ENCODE measurements at places on chromosomes 16 and 17.
A peak's percentile ranks its signal among the peaks of the same experiment; 100 is the strongest.

DNA sequence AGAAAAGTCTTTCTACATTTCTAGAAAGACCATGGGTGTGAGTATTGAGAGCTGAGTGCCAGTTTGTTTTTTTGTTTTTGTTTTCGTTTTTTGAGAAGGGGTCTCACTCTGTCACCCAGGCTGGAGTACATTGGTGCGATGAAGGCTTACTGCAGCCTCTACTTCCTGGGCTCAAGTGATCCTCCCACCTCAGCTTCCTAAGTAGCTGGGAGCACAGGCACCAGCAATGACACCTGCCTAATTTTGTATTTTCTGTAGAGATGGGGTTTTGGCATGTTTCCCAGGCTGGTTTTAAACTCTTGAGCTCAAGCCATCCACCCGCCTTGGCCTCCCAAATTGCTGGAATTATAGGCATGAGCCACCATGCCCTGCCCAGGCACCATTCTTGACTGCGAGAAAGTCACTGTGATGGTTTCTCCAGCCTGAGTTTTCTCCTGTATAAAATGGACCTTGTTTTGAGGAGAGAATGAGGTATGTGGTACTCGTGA lies 673.8 kb downstream of the MAF start:
- H3K36me3 ChIP-seq = peaks cover 9% of the 10 kb centered on the region
- no peaks in the 10 kb centered on the region for H3K4me1 ChIP-seq
- no peaks in the 10 kb centered on the region for H3K27me3 ChIP-seq
- DNase-seq = no peak

DNA sequence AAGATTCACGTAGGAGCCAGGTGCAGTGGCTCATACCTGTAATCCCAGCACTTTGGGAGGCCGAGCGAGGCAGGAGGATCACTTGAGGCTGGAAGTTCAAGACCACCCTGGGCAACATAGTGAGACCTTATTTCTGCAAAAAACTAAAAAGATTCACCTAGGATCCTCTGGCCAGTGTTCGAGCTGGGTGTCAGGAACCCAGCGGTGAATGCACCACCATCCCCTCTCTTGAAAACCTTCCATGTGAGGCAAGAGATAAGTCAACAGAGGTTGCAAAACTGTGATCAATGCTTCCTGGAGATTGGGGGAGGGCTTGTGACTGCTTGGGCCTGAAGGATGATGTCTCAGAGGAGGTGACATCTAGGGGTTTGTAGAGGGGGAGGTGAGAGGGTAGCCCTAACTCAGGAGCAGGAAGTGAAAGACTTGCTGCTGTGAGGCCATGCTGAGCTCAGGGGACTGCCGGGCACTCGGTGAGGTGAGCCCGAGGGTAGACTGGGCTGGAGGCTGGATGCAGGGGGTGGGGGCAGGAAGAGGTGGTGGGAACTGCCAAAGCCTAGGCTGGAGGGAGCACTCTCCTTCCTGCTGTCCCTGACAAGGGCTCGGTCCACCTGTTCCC lies 11.7 kb downstream of the GJD3 start:
- peak overlapping the region; percentile 28 for H3K27ac ChIP-seq
- H3K36me3 ChIP-seq = peaks cover 36% of the 10 kb centered on the region
- no peak overlapping the region for H3K4me3 ChIP-seq
- H3K27me3 ChIP-seq = no peaks in the 10 kb centered on the region

GRCh38 chr17:3512505-3513171 lies 36.8 kb downstream of the ASPA start:
- H3K36me3 ChIP-seq = no peaks in the 10 kb centered on the region
- DNase-seq = no peak
- H3K27ac ChIP-seq = no peak overlapping the region
- no peak overlapping the region for H3K4me3 ChIP-seq
- peaks cover 5% of the 10 kb centered on the region for H3K27me3 ChIP-seq

GRCh38 chr17:54902611-54903010 lies 2.0 kb downstream of the TOM1L1 start:
- no peak overlapping the region for H3K4me3 ChIP-seq
- H3K27ac ChIP-seq = no peak overlapping the region
- no peaks in the 10 kb centered on the region for H3K36me3 ChIP-seq
- peaks cover 27% of the 10 kb centered on the region for H3K27me3 ChIP-seq
- peaks cover 7% of the 10 kb centered on the region for H3K4me1 ChIP-seq
- DNase-seq = no peak

DNA sequence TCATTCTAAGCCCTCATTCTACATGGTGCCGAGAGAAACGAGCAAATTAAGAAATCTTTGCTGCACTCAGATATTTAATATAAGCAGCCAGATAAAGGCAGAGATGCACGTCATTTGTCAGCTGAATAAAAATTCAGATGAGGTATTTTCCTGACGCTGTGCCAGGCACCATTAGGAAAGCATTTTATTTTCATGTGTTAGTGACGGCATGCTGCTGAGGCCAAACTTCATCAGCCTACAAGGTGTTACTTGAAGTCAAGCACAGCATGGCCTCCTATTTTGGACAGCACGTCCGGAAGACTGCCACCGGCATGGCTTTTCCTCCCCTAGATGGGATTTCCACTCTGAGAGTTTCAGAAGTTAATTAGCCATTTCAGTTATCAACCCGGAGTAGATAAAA lies 70.3 kb downstream of the IRX3 start:
- no peaks in the 10 kb centered on the region for H3K4me1 ChIP-seq
- H3K27me3 ChIP-seq = no peaks in the 10 kb centered on the region
- no peaks in the 10 kb centered on the region for H3K36me3 ChIP-seq
- no peak overlapping the region for H3K27ac ChIP-seq

- no peaks in the 10 kb centered on the region for H3K27me3 ChIP-seq
- peak overlapping the region; percentile 52 for H3K27ac ChIP-seq
- H3K36me3 ChIP-seq = peaks cover 25% of the 10 kb centered on the region
These were observed 6.3 kb downstream of the CSF3 start for GRCh38 chr17:40021451-40021971.

- H3K4me3 ChIP-seq = no peak overlapping the region
- DNase-seq = no peak
- no peaks in the 10 kb centered on the region for H3K27me3 ChIP-seq
- no peaks in the 10 kb centered on the region for H3K36me3 ChIP-seq
These were observed 31.7 kb downstream of the SMARCE1 start for GRCh38 chr17:40615841-40616476.

DNA sequence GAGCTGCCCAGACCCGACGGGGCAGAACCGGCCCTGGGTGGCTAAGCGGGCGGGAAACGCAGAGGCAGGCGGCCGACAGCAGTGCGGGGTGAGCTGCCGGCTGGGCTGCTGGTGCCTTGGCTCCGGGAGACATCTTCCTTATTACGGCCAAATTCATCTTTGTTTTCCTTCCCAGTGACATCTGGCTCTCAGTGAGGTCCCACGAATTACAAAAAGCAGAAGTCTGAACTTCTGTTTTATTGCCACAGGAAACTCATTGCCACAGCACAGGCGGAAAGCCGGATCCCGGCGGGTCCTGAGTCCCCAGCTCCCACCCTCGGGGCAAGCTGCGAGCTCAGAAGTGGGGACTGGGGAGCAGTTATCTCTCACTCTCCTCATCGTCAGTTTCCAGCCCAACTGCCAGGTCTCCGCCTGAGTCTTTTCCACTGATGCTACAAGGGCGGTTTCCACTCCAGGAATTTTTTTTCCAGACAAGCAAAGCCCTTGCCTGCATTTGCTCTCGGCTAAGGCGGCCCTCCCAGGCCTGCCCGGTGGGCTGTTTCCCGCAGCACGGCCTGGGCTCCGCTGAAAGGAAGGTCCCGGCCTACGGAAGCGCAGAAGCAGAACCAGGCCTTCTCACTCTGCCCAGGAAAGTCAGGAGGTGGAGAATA lies 40.3 kb downstream of the CBFA2T3 start:
- H3K4me3 ChIP-seq = no peak overlapping the region
- H3K4me1 ChIP-seq = peaks cover 9% of the 10 kb centered on the region
- no peaks in the 10 kb centered on the region for H3K36me3 ChIP-seq
- DNase-seq = no peak
- H3K27me3 ChIP-seq = peaks cover 35% of the 10 kb centered on the region

- H3K36me3 ChIP-seq = peaks cover 10% of the 10 kb centered on the region
- H3K4me3 ChIP-seq = no peak overlapping the region
- no peak for DNase-seq
- peaks cover 37% of the 10 kb centered on the region for H3K4me1 ChIP-seq
These were observed 30.9 kb downstream of the COG1 start for GRCh38 chr17:73223626-73224230.

DNA sequence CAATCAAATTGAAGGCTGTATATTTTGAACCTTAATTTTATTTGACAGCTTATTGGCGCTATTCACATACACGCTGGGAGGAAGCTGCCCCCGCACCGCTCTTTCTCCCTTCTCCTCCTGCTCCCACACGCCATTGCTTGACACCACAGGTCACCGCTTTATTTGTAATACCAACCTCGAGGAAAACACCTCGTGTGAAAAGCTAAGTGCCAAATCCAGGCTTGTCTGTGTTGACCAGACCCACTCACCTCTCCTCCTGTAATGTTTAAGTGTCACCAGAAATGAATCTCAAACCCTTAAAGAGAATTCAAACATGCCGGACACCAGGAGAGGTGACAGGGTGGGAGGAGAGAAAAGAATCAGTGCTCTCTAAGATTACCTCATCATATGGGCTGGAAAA lies 331.4 kb downstream of the GRIN2A start:
- H3K36me3 ChIP-seq = no peaks in the 10 kb centered on the region
- H3K4me3 ChIP-seq = no peak overlapping the region
- no peak overlapping the region for H3K27ac ChIP-seq
- DNase-seq = no peak
- no peaks in the 10 kb centered on the region for H3K4me1 ChIP-seq

DNA sequence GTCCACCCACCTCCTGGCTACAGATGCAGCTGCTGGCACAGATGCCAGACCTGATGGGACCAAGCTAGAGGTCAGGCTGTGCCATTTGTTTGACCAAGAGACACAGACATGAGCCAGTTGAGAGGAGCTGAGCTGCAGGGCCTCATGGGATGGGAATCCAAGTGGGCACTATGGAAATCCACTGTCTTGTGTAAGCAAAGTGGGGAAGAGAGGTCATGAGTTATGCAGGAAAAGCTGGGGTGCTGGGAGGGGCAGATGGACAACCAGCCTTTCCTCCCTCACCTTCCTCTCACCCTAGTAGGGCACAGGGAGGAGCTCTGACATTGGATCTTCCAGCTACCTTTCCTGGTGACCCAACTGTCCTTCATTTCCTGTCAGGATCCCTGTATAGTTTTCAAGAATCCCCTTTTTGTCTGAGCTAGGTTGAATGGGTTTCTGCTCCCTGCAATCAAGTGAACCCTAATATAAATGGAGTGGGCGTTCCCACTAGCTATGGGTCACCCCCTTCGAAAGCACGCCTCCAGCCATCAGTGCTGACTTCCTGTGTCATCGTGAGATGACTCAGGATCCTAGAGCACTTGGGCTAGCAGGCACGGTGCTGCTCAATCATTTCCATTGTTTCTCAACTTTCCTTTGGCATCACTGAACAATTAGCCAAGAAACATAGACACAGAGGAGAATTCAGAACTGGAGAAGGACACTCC lies 13.6 kb downstream of the ATPAF2 start:
- peak overlapping the region; percentile 27 for H3K27ac ChIP-seq
- DNase-seq = peak; percentile 67

DNA sequence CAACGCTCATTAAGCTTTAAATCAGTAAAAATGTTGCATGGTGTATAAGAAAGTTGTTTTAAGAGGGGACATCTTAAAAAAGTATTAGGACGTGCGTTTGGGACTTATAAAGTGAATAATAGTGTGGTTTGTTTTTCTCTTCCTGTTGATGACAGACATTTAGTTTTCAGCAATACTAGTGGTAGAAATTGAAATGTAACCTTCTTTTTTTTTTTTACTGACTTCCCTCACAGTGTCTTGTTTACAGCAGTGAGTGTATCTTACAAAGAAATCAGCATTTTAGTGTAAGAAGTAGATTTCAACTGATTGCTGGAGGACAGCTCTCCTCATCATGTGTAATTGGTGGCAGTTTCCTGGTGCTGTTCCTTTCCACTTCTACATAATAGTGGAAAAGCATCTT lies 39.6 kb downstream of the CYLD start:
- no peak overlapping the region for H3K4me3 ChIP-seq
- H3K27me3 ChIP-seq = no peaks in the 10 kb centered on the region
- peaks cover 64% of the 10 kb centered on the region for H3K36me3 ChIP-seq
- H3K27ac ChIP-seq = peak overlapping the region; percentile 77
- peaks cover 55% of the 10 kb centered on the region for H3K4me1 ChIP-seq

DNA sequence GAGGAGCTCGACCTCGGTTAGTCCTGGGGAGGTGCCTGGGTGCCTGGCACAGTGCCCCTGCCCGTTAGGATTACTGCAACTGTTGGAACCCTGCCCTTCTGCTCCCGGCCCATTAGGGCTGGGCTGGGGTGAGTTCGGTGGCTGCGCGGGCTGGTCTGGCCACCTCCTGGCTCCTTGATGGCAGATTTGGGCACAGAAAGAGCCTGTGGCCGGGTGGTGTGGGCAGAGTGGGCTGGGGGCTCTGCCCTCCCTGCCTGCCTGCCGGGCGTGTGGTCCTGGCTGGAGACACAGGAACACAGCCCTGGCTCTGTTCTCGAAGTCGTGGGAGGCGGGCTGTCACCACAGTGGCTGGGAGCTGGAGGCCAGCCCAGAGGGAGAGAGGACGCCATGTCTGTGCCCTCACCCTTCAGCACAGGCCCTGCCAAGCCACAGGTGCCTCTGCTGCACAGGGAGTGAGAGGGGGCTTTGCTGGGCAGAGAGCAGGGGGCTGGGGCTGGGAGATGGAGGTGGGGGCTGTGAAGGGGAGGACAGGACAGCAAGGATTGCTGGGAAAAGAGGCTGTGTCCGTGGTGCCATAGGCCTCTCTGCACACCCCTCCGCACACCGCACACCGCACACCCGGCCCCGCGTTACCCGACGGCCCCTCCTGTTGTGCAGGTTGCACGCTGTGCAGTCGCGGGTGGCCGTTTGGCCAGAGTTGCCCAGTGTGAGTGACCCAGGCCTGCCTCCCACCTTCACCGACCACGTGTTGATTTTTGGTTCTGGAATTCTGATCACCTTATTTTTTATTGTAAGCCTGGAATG lies 236.6 kb upstream of the GSE1 start:
- peaks cover 10% of the 10 kb centered on the region for H3K4me1 ChIP-seq
- H3K27ac ChIP-seq = no peak overlapping the region
- peaks cover 4% of the 10 kb centered on the region for H3K27me3 ChIP-seq

GRCh38 chr16:2015117-2015946 lies 4.3 kb upstream of the NPW start:
- no peak overlapping the region for H3K27ac ChIP-seq
- peaks cover 2% of the 10 kb centered on the region for H3K4me1 ChIP-seq
- peaks cover 5% of the 10 kb centered on the region for H3K27me3 ChIP-seq
- H3K4me3 ChIP-seq = no peak overlapping the region

GRCh38 chr16:9447195-9447551 lies 355.7 kb downstream of the HAPSTR1 start:
- H3K27me3 ChIP-seq = peaks cover 2% of the 10 kb centered on the region
- no peak overlapping the region for H3K4me3 ChIP-seq
- no peak for DNase-seq
- H3K36me3 ChIP-seq = no peaks in the 10 kb centered on the region
- H3K4me1 ChIP-seq = no peaks in the 10 kb centered on the region

GRCh38 chr16:82874271-82874670 lies 247.5 kb downstream of the CDH13 start:
- H3K4me3 ChIP-seq = no peak overlapping the region
- no peaks in the 10 kb centered on the region for H3K4me1 ChIP-seq
- no peaks in the 10 kb centered on the region for H3K36me3 ChIP-seq
- H3K27ac ChIP-seq = no peak overlapping the region
- H3K27me3 ChIP-seq = peaks cover 4% of the 10 kb centered on the region
